ENCODE measurements at places on chromosomes 16 and 17.

GRCh38 chr16:72015124-72015523, 6.6 kb downstream of the DHODH start:
- no peak for DNase-seq

GRCh38 chr17:72338847-72339790, 218.3 kb downstream of the SOX9 start:
- no peak for DNase-seq

GRCh38 chr17:56514264-56514663, 79.2 kb upstream of the NOG start:
- DNase-seq: no peak

DNA sequence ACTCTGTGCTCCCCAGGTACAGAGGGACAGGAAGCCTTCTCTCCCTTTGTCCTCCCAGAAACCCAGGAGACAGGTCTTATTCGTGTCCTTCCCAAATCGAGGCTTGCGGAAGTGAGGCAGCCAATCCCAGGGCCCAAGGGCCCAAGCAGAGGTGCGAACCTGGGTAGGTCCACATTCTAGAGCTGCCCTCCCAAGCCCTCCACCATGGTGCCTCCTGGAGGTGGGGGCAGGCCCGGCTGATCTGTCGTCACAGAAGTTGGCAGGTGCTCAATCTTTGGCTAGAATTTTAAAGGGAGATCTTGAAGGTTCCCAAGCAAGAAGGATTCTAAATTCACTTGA, 21.5 kb downstream of the MRC2 start:
- no peak for DNase-seq

DNA sequence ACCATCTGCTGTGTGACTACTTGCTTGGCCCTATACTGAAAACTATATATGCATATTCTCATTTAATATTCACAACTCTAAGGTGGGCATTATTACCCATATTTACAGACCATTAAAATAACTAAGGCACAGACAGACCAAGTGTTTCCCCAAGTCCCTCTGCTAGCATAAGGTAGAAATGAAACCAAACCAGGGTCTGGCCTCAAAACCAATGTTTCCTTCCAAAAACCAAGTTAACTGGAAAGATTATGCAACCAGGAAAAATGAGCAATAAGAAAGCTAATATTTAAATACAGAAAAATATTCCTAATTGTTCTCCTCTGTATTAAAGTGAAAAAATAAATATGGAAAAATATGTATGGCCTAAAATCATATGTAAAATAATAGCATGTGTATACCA, 50.1 kb downstream of the XPO6 start:
- no peak for DNase-seq

All from SHP77 (cell line).